ENCODE measurements at places on chromosomes 2 and 18.
A peak's percentile ranks its signal among the peaks of the same experiment; 100 is the strongest.

- no peak for DNase-seq
These were observed 18.7 kb downstream of the SMIM21 start for GRCh38 chr18:75408554-75409506.

DNA sequence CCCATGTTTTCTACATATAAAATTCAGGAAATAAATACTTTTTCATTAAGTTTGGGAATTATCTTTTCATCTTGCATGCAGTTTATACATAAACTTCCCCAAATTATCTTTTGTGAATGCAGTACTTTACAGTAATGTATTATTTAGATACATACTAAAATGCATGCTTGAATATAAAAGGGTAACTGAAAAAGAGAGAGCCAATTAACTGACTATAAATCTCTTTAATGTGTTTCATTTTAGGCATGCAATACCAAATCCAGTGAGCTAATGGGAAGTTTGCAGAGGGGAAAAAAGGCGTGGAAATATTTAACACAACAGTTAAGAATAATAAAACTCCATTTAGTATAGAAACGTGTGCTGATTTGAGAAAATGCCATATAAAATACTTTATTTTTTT is 39.2 kb downstream of the COL4A4 start:
- no peak for DNase-seq

GRCh38 chr2:203404996-203405395 is 76.8 kb downstream of the ABI2 start:
- no peak for DNase-seq

- DNase-seq = no peak
These were observed 169.4 kb downstream of the MEIS1 start for GRCh38 chr2:66604326-66604725.

DNA sequence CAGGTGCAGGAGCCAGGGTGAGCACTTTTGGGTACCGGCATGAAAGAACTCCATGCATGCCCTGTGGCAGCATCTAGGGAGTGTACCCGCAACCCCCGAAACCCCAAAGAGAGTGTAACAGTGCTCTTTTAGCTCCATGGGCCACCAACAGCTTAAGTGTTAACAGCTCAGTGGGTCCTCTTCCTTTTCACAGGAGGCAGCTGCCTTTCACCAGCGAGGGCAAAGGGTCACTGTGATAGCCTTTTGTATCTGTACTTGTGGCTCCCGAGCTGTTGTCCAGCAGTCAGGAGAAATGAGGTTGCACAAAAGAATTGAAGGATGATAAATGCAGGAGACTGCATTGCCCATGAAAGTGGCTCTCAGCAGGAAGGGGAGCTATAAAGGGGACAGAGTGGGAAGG is 1166.3 kb upstream of the ACVR2A start:
- DNase-seq = no peak

GRCh38 chr2:222448748-222449181 is 24.4 kb downstream of the SGPP2 start:
- peak; percentile 87 for DNase-seq

GRCh38 chr18:48719388-48719787 is 180.6 kb downstream of the CTIF start:
- no peak for DNase-seq

GRCh38 chr2:144518748-144519596 is 947 bp downstream of the ZEB2 start:
- no peak for DNase-seq

DNA sequence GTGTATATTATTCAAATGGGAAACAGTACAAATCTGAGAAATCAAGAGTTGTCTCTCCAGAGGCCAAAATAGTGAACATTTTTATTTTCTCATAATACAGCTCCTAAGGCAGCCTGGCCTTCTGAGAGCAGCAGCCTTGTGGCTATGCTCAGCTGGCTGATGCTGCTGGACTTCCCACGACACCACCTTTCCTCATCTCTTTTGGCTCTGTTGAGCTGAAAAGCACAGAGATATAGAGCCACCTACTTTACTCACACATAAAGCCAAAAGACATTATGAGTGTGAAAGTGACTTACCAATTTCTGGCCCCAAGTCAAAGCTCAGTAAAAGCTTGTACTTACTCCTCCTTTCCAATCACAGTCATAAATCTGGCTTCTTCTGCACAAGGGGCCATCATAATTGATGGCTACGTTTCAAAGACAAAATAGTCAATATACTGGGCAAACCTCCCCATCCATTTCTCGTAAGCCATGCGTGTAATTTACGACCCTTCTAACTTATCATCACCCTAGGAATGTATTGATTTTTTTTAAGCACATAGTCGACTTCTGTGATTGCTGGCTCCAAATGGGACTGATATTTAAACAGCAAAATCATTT is 18.6 kb upstream of the REG3A start:
- DNase-seq = no peak

DNA sequence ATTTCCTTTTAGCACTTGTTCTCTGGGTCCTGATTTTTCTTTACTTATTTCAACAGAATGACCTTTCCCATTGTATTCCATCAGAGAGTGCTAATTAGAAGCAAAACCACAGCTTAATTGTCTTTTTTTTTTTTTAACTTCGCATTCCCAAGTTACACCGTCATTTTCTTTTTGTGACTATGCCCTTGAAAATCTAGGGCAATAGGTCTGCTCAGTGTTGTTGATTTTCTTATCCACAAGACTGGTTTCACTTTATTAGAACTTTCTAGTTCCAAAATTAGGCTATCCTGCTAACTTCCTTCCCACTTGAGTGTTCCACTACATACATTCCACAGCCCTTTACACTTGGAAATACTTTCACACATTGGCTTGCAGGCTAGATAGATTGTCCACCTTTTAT is 18.7 kb upstream of the ADAM17 start:
- DNase-seq = no peak

DNA sequence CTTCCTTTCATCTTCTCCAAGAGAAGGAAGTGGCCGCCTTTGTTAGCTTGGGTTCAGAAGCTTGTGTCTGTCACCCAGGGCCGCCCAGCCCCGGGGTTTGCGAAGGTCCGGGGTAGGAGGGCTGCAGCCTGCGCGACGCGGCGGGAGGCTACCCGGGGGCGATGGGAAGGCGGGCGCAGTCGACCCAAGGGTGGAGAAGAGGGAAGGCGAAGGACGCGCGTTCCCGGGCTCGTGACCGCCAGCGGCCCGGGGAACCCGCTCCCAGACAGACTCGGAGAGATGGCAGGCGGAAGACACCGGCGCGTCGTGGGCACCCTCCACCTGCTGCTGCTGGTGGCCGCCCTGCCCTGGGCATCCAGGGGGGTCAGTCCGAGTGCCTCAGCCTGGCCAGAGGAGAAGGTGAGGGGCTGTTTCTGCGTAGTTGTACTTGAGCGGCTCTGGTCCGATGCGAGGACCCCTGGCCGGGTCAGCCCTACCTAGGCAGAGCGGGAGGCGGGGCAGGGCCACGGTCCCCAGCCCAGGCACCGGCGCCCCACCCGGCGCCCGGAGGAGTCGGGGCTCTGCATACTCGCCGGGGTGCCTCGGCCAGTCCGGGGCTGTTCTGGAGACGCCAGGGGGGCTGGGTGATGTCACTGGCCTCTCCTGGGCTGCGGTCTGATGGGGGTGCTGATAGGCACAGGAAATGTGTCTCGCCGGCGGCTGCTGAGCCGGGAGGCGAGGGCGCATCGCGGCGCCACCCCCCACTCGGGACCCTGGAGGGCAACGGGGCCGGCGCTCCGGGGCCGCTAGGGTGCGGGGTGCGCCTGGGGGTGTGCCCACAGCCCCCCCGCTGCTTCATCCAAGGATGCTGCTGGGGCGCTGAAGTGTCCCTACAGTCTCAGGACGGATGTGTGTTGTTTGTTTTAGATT is at the start of gene QPCT:
Gene QPCT (plus strand): TSS at position 178 of the 909 bp plus-strand sequence. CDS start 102 bp downstream, at position 280.
- DNase-seq = peak; percentile 84

- DNase-seq = no peak
These were observed 48.7 kb upstream of the OTOF start for GRCh38 chr2:26526589-26526988.
